ENCODE measurements at places on chromosomes 3 and 15.

- no peak for DNase-seq
Measured at GRCh38 chr15:62593681-62594399, 428.8 kb upstream of the C2CD4B start.

- no peak for DNase-seq
Measured at GRCh38 chr3:56886314-56886713, 84.6 kb upstream of the ARHGEF3 start.

DNA sequence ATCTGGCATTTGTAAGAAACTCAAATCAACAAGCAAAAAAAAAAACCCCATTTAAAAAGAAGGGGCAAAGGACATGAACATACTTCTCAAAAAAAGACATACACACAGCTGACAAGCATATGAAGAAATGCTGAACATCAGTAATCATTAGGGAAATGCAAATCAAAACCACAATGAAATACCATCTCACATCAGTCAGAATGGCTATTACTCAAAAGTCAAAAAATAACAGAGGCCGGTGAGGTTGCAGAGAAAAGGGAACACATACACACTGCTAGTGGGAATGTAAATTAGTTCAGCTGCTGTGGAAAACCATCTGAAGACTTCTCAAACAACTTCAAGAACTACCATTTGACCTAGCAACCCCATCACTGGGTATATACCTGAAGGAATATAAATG lies 199.4 kb upstream of the THBS1 start:
- no peak for DNase-seq

GRCh38 chr3:162437480-162437879 lies 940.9 kb downstream of the OTOL1 start:
- DNase-seq = peak; percentile 93

GRCh38 chr15:76235186-76235826 lies 76.0 kb downstream of the ETFA start:
- DNase-seq = peak; percentile 51

- no peak for DNase-seq
Measured at GRCh38 chr3:127787571-127788365, 34.5 kb downstream of the MGLL start.

Data from A172 (cell line).